NCI-H2171 treated with DMSO at 0.1 percent for 48 hours (cell line): ENCODE measurements at places on chromosomes 4 and X.

GRCh38 chrX:16832301-16832700, 37.9 kb downstream of the RBBP7 start:
- no peak for DNase-seq

DNA sequence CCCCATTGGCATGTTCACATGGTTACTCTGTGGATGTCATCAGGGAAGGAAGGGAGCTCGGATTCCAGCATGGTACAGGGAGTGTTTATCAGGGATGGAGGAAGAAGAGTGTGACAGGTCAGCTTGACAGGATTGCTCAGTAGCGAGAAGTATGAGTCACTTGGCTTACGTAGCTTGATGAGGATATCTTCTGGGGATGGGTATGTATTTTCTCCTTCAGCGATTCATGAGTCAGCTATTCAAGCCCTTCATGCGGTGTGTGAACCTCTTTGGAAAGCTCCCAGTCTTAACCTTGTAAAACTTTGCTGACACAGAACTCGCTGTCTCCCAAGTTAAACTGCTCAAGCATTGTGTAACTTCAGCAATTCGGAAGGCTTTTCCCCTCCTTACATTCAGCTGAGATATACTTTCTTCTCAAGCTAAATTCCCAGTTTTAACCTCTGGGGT, 275.4 kb downstream of the ARHGAP10 start:
- no peak for DNase-seq

- no peak for DNase-seq
Observed at GRCh38 chr4:73836373-73837279, at the start of gene CXCL6. TSS of gene CXCL6 (plus strand) at chr4:73836678. CDS start at chr4:73836751, 73 bp downstream.

DNA sequence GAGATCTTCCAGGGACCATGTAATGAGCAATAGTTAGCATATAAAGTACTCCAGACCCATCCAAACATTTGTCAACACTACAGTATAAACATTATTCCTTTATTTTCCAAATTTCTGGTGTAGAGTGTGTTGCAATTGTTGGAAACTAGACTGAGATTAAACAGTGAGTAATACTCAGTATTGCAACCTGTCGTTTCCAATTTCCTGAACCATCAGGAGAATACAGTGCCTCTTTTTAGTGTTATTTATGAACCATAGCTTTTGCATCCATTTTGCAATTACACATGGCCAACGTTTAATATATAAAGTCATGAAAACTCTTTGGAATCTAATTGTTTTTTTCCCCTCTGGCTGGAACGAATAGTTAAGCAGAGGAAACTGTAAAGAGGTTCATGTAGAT, 58.3 kb upstream of the DHRSX start:
- no peak for DNase-seq

GRCh38 chr4:99679976-99680375, 22.3 kb upstream of the C4orf54 start:
- DNase-seq = no peak

GRCh38 chr4:138005486-138005885, 236.7 kb downstream of the SLC7A11 start:
- DNase-seq = no peak

DNA sequence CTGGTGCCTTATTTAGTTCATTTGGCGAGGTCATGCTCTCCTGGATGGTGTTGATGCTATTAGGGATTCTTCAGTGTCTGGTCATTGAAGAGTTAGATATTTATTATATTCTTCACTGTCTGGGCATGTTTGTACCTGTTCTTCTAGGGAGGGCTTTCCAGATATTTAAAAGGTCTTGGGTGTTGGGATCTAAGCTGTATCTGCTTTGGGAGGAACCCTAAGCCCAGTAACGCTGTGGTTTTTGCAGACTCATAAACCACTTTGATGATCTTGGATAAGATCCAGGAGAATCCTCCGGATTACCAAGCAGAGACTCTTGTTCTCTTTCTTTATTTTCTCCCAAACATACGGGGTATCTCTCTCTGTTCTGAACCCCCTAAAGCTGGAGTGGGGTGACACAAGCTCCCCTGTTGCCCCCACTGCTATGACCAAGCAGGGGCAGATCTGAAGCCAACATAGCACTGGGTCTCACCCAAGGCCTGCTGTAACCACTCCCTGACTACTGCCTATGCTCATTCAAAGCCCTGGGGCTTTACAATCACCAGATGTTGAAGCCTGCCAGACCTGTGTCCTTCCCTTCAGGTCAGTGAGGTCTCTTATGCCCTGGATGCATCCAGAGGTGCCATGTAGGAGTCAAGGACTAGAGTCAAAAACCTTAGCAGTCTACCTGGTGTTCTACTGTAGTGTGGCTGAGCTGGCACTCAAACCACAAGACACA, 187.6 kb downstream of the GUCY2F start:
- DNase-seq = no peak

GRCh38 chrX:57596109-57596508, 4.3 kb downstream of the ZXDB start:
- DNase-seq = no peak

- DNase-seq = no peak
Observed at GRCh38 chr4:55125763-55126541, 557 bp upstream of the KDR start.

GRCh38 chr4:1099684-1100335, 13.6 kb downstream of the RNF212 start:
- DNase-seq = no peak

DNA sequence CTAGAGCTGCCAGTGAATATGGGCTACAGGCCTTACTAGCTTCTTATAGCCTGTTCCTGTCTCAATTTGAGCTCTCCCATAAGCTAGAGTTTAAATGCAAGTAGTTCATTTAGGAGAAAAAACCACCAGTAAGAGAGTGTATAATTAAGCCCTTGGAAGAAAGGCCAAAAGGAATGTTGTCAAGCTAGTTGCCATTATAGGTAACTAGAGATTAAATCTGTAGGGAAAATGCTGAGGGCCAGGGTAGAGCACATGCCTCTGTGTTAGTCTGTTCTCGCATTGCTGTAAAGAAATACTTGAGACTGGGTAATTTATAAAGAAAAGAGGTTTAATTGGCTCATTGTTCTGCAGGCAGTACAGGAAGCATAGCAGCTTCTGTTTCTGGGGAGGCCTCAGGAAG, 410.2 kb downstream of the MID1IP1 start:
- no peak for DNase-seq

- no peak for DNase-seq
Observed at GRCh38 chr4:142331132-142331531, 515.0 kb downstream of the INPP4B start.
